ENCODE measurements at places on chromosomes 12 and 14. TPM values are rescaled to one million over a fixed set of nuclear protein-coding genes. Genes with fewer than 3 reads are reported as not detected.

SLC7A7 gene
- 11.5 TPM for total RNA-seq

CHFR gene
- 21.9 TPM for total RNA-seq

ACSM4 gene
- total RNA-seq, result not detected

MYH6 gene
- total RNA-seq, result not detected

RNF212B gene
- not detected for total RNA-seq

TAS2R42 gene
- total RNA-seq, result not detected

ING4 gene
- 12.4 TPM for total RNA-seq

TAS2R9 gene
- total RNA-seq, result not detected

VASH1 gene
- total RNA-seq, result 4.6 TPM
